PC-9 (cell line): ENCODE measurements at places on chromosomes 2 and 18. TPM values are rescaled to one million over a fixed set of nuclear protein-coding genes. Genes with fewer than 3 reads are reported as not detected.

DNA sequence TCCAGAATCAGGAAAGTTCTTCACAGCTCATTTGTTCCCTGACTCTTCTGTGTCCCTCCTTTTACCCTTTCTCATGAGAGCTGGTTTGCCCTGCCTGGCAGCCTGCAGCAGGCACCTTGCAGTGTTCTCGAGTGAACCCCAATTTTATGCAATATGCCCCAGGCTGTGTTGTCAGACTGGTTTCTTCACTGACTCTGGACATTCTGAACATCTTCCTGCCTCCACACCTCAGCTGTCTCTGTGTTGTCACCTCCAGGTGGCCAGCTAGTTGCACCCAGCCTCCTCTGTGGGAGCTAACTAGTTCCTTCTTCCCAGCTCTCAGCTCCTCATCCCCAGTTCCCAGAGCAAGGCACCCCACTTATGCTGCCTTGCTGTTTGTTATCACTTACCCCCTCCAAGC is 5.5 kb downstream of the SETBP1 start:
- DNase-seq: peak; percentile 36

Gene C2orf92
- total RNA-seq: 11.2 and 14.0 TPM in 2 replicates

DNA sequence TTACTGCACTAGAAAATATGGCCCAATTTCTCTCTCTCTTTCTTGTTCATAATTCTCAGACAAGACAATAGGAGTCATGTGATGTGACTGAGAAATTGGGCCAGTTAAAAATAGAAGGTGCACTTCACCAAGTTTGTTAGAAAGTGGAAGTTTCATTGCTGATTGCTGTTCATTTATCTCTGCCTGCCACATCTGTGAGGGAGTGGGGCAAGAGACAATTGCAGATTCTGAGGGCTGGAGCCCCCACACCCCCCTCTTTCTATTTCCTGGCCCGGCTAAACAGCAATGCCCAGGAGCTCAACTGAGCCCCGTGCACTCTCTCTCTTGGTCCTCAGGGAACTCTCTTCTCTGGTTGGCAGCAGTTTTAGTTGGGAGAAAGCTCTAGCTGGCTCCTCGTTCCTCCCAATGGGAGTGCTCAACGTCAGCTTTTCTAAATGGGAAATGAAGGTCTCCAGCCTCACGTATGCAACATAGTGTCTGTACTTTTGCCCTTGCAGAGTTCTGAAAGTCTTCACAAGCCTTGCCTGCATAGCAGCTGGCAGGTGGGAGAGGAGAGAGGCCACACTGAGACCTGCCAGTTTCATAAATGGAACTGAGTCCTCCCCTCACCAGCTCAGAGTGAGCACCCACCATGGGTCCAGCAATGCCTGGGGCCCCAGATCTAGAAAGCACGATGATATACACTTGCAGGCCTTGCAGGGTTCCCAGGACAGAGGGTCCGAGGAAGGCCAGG is 115.7 kb downstream of the MYCN start:
- no peak for DNase-seq

- DNase-seq: no peak
Measured at GRCh38 chr2:224841910-224842309, 125.7 kb upstream of the CCDC195 start.

Gene CCL20
- total RNA-seq: not detected in 2 replicates

DNA sequence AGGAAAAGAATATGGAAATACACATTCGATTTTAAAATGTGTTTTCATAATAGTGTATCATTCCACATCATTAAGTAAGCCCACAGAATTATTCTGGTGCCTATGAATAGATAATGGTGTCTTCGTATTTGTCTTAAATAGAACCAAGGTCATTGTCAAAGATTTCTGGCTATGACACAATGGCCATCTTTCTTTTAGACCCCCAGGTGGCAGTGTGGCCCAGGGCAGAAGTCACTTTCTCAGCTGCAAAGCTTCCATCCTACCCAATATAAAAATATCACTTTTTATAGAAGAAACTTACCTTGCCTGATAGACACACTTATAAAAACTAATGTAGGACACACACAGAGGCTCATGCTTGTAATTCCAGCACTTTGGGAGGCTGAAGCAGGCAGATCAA is 57.5 kb downstream of the ZRANB3 start:
- DNase-seq: no peak

- no peak for DNase-seq
Measured at GRCh38 chr18:79523736-79524180, 128.0 kb downstream of the NFATC1 start.

GRCh38 chr18:79477711-79478483 is 82.2 kb downstream of the NFATC1 start:
- DNase-seq: no peak
